ENCODE measurements at places on chromosomes 4 and X.

DNA sequence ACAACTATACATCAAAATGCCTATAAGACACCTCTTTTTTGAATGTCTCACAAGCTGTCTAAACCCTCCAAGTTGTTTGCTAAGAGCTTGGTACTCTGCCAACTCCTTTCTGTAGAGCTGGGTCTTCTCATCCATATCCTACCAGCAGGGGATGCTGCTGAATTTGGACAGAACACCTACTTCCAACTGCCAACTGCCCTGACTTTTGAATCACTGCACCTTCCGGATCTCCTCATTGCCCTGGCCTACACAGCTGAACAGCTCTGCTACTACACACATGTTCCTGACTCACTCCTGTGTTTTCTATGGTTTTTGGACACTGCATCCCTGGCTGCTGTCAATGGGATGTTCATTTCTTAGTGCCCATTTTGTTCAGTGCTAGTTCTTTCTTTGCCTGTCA is 18.7 kb downstream of the FAM184B start:
- DNase-seq, result no peak

GRCh38 chr4:122450847-122451246 is 5.7 kb downstream of the IL2 start:
- DNase-seq, result peak; percentile 72

DNA sequence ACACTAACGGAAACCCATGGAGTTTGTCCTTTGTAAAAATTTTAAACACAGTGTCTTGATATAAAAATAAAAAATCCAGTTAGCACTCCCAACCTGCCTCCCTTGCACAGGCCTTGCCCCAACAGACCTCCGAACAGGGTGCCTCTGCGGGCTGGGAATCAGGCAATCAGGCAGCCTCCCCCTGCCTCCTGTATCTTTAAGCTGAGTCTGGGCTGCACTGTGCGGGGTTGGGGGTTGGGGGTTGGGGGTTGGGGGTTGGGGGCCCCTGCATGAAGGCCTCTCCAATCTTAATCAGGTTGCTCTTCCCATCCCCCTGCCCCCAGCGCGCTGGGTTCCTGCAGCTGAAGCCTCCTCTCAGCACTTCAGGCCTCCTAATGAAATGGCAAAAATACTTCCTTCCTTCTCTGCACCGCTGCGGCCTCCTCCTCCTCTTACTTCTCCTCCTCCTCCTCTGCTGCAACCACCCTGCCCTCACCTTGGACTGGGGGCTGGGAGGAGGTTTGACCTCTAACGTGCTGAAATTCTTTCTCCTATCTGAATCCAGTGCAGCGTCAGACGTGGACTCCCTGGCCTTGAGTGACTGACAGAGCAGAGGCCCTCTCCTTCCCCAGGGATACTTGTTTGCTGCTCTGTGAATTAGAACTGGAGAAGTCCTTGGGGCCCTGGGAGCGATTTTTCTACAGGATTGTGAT is 26.6 kb downstream of the NLGN3 start:
- no peak for DNase-seq

GRCh38 chr4:146329050-146329716 is 114.8 kb downstream of the REELD1 start:
- DNase-seq, result no peak

GRCh38 chr4:74724979-74725378 is 69.3 kb downstream of the BTC start:
- no peak for DNase-seq

DNA sequence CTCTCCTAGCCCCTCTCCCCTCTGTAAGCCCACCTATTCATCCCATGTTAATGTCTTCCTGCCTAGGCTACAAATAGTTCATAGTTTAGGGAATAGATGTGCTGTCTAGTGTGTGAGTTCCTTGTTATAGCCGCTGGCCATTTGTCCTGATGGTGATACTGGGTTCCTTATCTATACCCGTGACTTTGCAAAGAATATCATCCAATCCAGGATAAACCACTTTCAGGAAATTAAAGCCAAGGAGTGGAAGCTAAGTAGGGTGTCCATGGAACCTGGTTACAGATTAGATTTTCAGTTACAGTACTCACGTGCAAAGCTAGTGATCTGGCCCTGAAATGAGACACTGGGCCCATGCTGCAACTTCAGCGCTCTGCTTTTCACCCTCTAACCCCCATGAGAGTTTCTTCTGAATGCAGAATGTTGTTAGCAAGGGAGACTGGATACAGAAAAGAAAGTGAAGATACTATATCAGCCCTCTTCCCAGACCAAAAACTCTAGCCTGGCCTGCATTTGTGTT is 111.4 kb downstream of the TMEM164 start:
- DNase-seq, result no peak

- DNase-seq, result no peak
These were observed 31.5 kb upstream of the LNX1 start for GRCh38 chr4:53622739-53623151.

DNA sequence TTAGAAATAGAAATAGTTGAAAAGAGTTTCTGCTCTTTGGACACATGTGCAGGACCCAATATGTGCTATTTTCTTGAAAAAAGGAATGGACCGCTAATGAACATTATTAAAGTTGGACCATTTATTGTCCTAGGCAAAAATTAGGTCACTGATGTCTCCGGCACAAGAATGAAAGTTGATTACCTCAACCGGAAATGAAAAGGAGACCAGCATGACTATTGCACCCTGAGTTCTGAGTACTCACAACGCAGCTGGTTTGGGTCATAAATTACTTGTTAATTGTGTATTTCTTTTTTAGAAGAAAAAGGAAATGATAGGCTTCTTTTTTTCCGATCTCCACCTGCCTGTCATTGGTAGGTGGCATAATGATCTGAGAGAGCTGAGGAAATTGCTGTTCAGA is 232.7 kb downstream of the ARHGAP24 start:
- no peak for DNase-seq

DNA sequence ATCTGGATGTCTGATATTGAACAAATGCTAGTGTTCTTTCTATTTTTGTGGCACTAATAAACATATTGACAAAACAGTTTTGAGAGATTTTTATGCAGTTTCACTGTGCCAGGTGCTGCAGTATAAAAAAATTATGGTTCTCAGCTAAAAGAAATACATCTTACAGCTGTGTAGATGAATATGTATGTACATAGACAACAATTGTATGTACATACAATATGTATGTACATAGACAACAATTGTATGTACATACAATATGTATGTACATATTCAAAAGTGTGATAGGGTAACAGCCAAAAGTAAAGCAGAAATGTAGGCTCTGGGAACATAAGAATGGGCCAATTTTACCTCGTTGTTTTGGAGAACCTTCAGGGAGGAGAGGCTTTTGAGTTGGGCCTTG is 390.0 kb upstream of the RPS6KA3 start:
- DNase-seq, result no peak

DNA sequence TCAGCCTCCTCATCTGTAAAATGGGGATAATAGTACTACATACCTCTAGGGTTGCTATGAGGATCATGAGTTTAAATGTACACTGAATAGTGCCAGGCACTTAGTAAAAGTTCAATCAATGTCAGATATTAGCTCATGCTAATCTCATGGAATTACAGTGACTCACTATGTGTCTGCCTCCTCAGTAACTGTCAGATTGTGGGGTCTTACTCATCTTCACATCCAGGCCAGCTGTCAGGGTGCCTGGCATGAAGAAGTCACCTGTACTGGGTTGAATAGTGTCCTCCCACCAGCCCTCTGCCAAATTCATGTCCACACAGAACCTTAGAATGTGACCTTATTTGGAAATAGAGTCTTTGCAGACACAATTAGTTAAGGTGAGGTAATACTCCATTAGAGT is 54.3 kb upstream of the STIM2 start:
- no peak for DNase-seq

GRCh38 chr4:106875340-106875739 is 160.8 kb downstream of the DKK2 start:
- no peak for DNase-seq

- no peak for DNase-seq
These were observed 94.2 kb downstream of the CXCL13 start for GRCh38 chr4:77699731-77700210.

- peak; percentile 27 for DNase-seq
These were observed 1.5 kb upstream of the DDX3X start for GRCh38 chrX:41332408-41333002.

DNA sequence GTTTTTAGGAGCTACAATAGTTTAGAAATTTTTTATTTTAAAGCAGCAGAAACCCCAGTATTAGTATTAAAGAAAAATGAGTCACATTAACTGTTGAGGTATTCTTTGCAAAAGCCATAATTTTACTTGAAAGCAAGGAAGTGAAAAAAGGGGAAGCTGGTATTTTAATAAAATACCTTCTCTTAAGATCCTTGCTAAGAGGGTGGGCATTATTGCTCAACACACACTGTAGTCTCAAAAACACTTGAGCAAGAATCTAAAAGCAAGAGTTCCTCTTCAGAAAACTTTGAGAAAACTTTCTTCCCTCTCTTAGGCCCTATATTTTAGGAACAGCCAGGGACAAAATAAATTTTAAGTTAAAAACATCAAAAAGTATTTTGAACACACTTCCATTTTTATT is 259.4 kb upstream of the DIAPH2 start:
- no peak for DNase-seq

- DNase-seq, result no peak
These were observed 7.4 kb upstream of the PGRMC1 start for GRCh38 chrX:119228512-119229252.

- no peak for DNase-seq
These were observed 348.5 kb upstream of the NR3C2 start for GRCh38 chr4:148790691-148791090.

DNA sequence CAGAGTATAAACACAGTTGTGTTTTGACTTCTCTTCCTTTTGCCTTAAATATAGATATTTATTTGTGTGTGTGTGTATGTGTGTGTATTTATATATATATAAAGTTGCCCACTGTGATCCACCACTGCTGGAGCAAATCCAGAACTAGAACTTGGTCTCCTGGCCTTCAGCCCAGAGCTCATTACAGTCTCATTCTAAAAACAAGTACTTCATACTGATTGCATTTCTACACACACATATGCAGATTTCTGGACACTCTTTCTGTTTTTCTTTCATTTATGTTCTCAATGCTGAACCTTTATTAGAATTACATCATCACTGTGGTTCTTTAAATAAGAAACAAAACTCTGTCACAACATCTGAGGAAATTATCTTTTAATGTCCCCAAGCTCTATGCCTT is 381 bp downstream of the TXK start:
- DNase-seq, result no peak
